ENCODE measurements at places on chromosomes 2 and 18. TPM values are rescaled to one million over a fixed set of nuclear protein-coding genes. Genes with fewer than 3 reads are reported as not detected.

Gene DRC1
- total RNA-seq = 0.29 TPM

Gene SERPINB7
- total RNA-seq = not detected

Gene SLC4A5
- total RNA-seq = 14.8 TPM

Gene COLEC12
- not detected for total RNA-seq

Gene IL18RAP
- total RNA-seq = 0.30 TPM

Gene GRHL1
- total RNA-seq = 0.40 TPM

Gene TP53I3
- 5.0 TPM for total RNA-seq

Gene TMEM198
- total RNA-seq = 0.45 TPM

Gene TFCP2L1
- not detected for total RNA-seq

Gene PRKD3
- 36.2 TPM for total RNA-seq

Gene DPY30
- 60.1 TPM for total RNA-seq

Gene GPR35
- 10.2 TPM for total RNA-seq

Gene NDC80
- total RNA-seq = 2.4 TPM

Gene ATP8B1
- not detected for total RNA-seq

Gene GPR75
- total RNA-seq = 3.1 TPM

DNA sequence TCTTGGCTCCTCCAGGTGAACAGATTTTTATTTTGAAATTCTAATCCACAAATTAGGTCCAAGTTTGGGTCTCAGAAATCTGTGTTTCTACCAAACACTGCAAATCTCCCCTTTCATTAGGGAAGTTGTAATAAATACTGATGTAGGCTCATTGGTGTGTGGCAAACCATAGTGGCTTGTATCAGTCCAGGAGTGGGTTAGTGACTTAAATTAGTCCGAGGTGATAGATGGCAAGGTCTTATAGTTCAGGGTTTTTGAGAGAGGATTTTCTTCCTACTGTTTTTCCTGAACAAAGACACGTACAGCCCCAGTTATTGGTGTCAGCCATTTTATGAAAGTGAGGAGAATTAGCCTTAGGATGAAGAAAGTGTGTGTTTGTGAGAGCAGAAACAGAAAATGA lies 74.6 kb downstream of the RPRM start:
- no peak for DNase-seq
- H3K27me3 ChIP-seq = no peaks in the 10 kb centered on the region
- no peaks in the 10 kb centered on the region for H3K4me1 ChIP-seq
- no peaks in the 10 kb centered on the region for H3K36me3 ChIP-seq
- H3K27ac ChIP-seq = no peak overlapping the region
- H3K4me3 ChIP-seq = no peak overlapping the region

DNA sequence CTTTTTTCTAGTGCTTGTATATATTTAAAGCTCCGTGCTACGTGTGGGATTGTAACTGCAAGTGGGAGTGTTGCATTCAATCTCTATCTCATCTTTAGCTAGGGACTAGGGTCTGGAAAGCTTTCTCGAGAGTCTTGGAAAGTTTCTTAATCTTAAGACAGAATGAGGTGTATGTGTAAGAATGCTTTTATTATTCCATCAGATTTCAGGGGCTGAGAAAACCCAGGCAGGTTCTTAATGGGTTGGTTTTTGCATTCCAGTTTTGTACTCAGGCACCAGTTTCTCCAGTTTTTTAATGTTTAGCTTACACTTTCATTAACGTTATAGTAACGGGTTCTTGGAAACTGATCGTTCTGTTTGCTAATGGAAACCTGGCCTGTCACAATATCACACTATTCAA lies 20.3 kb downstream of the MRPL19 start:
- H3K36me3 ChIP-seq = no peaks in the 10 kb centered on the region
- H3K27ac ChIP-seq = no peak overlapping the region
- no peaks in the 10 kb centered on the region for H3K27me3 ChIP-seq

- no peaks in the 10 kb centered on the region for H3K36me3 ChIP-seq
- DNase-seq = no peak
- H3K4me1 ChIP-seq = no peaks in the 10 kb centered on the region
- H3K27ac ChIP-seq = no peak overlapping the region
Measured at GRCh38 chr2:37337620-37338280, 6.7 kb upstream of the QPCT start.

GRCh38 chr2:135676031-135676430 lies 65.6 kb upstream of the UBXN4 start:
- no peak for DNase-seq
- H3K27me3 ChIP-seq = no peaks in the 10 kb centered on the region
- no peak overlapping the region for H3K27ac ChIP-seq
- no peak overlapping the region for H3K4me3 ChIP-seq
- no peaks in the 10 kb centered on the region for H3K4me1 ChIP-seq
- peaks cover 39% of the 10 kb centered on the region for H3K36me3 ChIP-seq

- no peak overlapping the region for H3K4me3 ChIP-seq
- H3K36me3 ChIP-seq = no peaks in the 10 kb centered on the region
- H3K27ac ChIP-seq = no peak overlapping the region
- H3K27me3 ChIP-seq = no peaks in the 10 kb centered on the region
- DNase-seq = no peak
Measured at GRCh38 chr2:183219888-183220287, 95.6 kb downstream of the NUP35 start.

GRCh38 chr2:169185711-169186110 lies 116.3 kb downstream of the DHRS9 start:
- no peak overlapping the region for H3K4me3 ChIP-seq
- DNase-seq = no peak
- H3K27ac ChIP-seq = no peak overlapping the region
- H3K27me3 ChIP-seq = no peaks in the 10 kb centered on the region
- no peaks in the 10 kb centered on the region for H3K4me1 ChIP-seq

DNA sequence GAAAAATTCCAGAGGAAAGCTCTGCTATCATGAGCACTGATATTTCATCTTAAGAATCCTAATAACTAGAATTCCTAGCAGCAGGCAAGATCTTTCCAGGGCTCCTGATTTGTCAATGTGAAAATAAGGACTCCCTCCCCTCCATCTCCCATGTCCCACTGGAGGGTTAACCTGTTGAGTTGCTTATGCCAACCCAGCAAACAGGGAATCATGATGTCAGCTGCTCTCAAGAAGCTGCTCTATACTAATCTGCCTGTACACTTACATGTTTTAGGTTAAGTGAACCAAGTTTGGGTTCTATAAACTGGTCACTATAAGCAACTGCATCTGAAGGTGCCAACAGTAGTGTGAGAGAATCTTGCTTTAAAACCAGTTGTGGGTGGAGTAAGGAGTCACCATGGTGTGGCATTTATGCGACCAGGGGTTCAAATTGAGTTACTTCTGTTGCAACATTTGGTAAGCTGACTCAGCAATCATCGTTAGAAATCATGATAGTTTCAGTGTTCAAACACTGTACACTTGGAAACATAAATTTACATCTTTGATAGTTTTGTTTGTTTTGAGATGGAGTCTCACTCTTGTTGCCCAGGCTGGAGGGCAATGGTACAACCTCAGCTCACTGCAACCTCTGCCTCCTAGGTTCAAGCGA lies 53.4 kb downstream of the STK25 start:
- H3K27me3 ChIP-seq = no peaks in the 10 kb centered on the region
- no peak overlapping the region for H3K27ac ChIP-seq
- no peak for DNase-seq
- no peaks in the 10 kb centered on the region for H3K36me3 ChIP-seq
- H3K4me3 ChIP-seq = no peak overlapping the region

- H3K27me3 ChIP-seq = no peaks in the 10 kb centered on the region
- no peaks in the 10 kb centered on the region for H3K36me3 ChIP-seq
- no peaks in the 10 kb centered on the region for H3K4me1 ChIP-seq
- H3K4me3 ChIP-seq = no peak overlapping the region
Measured at GRCh38 chr2:28958689-28959088, 22.4 kb upstream of the TOGARAM2 start.

GRCh38 chr2:97910403-97911205 lies 85.1 kb downstream of the TMEM131 start:
- no peak overlapping the region for H3K4me3 ChIP-seq
- H3K4me1 ChIP-seq = no peaks in the 10 kb centered on the region
- H3K27me3 ChIP-seq = no peaks in the 10 kb centered on the region
- no peak overlapping the region for H3K27ac ChIP-seq

- H3K4me1 ChIP-seq = peaks cover 84% of the 10 kb centered on the region
- H3K27ac ChIP-seq = peak overlapping the region; percentile 15
- H3K27me3 ChIP-seq = no peaks in the 10 kb centered on the region
- no peak overlapping the region for H3K4me3 ChIP-seq
- no peaks in the 10 kb centered on the region for H3K36me3 ChIP-seq
Measured at GRCh38 chr2:96159084-96159830, 14.0 kb upstream of the DUSP2 start.

GRCh38 chr2:154187948-154188347 lies 316.2 kb downstream of the GALNT13 start:
- H3K27ac ChIP-seq = no peak overlapping the region
- H3K4me1 ChIP-seq = no peaks in the 10 kb centered on the region
- no peak for DNase-seq

GRCh38 chr18:44954257-44954656 lies 273.6 kb downstream of the SETBP1 start:
- H3K27ac ChIP-seq = no peak overlapping the region
- H3K4me1 ChIP-seq = no peaks in the 10 kb centered on the region
- no peak overlapping the region for H3K4me3 ChIP-seq
- no peaks in the 10 kb centered on the region for H3K36me3 ChIP-seq
- no peaks in the 10 kb centered on the region for H3K27me3 ChIP-seq

GRCh38 chr2:113058411-113058994 lies 495 bp upstream of the IL36RN start:
- no peak overlapping the region for H3K4me3 ChIP-seq
- no peaks in the 10 kb centered on the region for H3K4me1 ChIP-seq
- H3K27ac ChIP-seq = no peak overlapping the region
- no peaks in the 10 kb centered on the region for H3K36me3 ChIP-seq

GRCh38 chr2:102975996-102976975 lies 214.5 kb downstream of the TMEM182 start:
- H3K4me1 ChIP-seq = no peaks in the 10 kb centered on the region
- no peak overlapping the region for H3K27ac ChIP-seq
- no peak for DNase-seq
- H3K36me3 ChIP-seq = no peaks in the 10 kb centered on the region
- no peaks in the 10 kb centered on the region for H3K27me3 ChIP-seq

DNA sequence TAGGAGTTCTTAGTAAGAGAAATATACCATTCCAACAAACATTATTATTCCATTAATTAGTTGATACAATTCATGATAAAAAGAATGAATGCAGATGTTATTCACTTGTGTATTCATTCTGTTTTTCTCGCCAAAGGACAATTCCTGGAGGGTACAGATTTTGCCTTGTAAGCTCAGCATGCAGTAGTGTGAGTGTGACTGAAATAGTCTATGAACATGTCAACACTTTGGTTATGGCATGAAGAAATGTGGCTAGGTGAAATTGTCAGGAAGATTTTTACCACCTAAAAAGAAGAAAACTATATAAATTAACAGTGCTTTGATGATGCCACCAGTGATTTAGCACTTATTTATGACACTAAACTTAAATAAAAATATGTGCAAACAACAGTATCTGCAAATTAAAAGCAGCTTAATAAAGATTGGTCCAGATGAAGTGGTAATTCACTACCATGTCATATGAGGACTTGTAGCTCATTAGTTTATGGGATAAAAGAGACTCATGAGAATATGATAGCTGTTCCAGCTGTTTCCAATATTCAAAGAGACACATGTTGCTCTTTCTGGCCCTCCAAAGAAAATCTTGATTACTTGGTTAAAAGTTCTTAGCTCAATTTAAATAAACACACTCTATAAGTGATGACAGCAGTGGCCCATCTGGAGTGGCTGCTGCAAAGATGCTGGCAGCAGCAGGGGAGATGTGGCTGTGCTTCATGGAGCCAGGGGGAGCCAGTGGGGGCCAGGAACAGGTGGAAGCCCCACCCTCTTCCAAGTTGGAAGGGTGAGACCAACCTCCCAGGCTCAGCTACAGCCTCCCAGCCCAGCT lies 165.0 kb downstream of the CDH19 start:
- no peak overlapping the region for H3K27ac ChIP-seq
- H3K4me1 ChIP-seq = no peaks in the 10 kb centered on the region
- no peak for DNase-seq

GRCh38 chr2:111704246-111704645 lies 179.7 kb downstream of the ANAPC1 start:
- H3K27me3 ChIP-seq = no peaks in the 10 kb centered on the region
- H3K4me1 ChIP-seq = no peaks in the 10 kb centered on the region
- no peak overlapping the region for H3K4me3 ChIP-seq
- H3K27ac ChIP-seq = no peak overlapping the region
- DNase-seq = no peak

DNA sequence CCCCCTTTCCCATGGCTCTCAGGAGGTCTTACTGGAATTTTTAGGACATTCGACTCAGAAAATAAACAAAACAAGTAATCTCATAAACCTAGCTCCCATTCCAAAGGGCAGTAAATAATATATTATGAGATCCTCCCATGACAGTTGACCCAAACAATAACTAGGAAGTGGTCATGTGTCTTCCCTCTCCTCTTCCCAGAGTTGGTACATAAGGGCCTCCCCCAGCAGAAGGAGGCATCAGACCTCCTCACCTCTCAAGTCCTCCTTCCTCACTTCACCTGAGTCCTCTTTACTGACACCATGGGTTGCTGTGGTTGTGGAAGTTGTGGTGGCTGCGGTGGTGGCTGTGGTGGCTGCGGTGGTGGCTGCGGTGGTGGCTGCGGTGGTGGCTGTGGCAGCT lies at the start of gene SCYGR7:
Gene SCYGR7 (plus strand): TSS at position 301 of the 400 bp plus-strand sequence. CDS start 0 bp downstream, at position 301.
- H3K27me3 ChIP-seq = no peaks in the 10 kb centered on the region
- DNase-seq = no peak
- no peak within 1 kb of the TSS for H3K4me3 ChIP-seq
- H3K27ac ChIP-seq = no peak within 1 kb of the TSS

DNA sequence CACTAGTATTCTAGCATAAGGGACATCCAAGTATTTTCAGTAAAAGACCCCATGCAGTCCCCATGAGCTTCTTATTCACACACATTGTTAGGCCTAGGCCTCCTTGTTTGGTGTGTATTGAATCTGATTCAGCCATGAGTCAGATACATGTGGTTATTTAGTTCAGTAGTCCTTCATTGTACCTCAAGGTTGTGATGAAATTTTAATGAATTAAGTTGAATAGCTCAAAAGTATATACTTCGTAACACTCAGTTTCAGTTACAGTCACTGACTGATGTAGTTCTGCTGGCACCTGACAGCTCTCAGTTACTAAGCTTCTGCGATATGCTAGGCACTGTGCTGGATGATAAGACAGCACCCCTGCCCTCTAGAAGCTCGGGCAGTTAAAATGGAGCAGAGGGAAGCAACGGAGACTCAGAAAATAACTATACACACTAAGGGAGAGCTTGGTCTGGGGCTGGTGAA lies 86.4 kb downstream of the XRCC5 start:
- no peaks in the 10 kb centered on the region for H3K27me3 ChIP-seq
- H3K4me3 ChIP-seq = no peak overlapping the region
- DNase-seq = no peak
- H3K27ac ChIP-seq = no peak overlapping the region
- H3K4me1 ChIP-seq = no peaks in the 10 kb centered on the region

DNA sequence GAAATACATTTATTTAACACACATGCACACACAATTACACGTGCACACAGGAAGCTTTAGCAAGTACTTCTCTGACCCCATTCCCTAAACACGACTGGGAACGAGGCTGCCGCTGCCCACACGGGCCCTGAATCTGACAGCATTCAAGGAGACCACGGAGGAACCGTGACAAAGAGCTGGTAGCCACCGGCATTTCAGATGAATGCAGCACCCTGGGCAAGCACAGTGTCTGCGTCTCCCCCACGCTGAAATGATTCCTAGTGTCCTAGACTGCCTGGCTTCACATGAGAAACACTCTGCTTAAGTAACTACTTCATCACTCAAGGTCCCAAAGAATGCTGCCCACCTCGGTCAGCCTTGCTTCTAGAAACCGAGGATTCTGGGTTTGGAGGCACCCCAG lies 95.0 kb downstream of the HDAC4 start:
- H3K4me1 ChIP-seq = peaks cover 6% of the 10 kb centered on the region
- H3K27me3 ChIP-seq = no peaks in the 10 kb centered on the region
- no peak overlapping the region for H3K4me3 ChIP-seq
- no peak for DNase-seq
- H3K27ac ChIP-seq = no peak overlapping the region
- H3K36me3 ChIP-seq = no peaks in the 10 kb centered on the region
